ENCODE measurements at places on chromosomes 16 and 17.

- peak; percentile 83 for DNase-seq
These were observed 13.2 kb upstream of the AURKB start for GRCh38 chr17:8223356-8224126.

- no peak for DNase-seq
These were observed 96.6 kb downstream of the HIC1 start for GRCh38 chr17:2151358-2152033.

- no peak for DNase-seq
These were observed 11.0 kb upstream of the EEF2KMT start for GRCh38 chr16:5108505-5109158.

GRCh38 chr17:42882166-42882565, 18.4 kb upstream of the G6PC1 start:
- no peak for DNase-seq

DNA sequence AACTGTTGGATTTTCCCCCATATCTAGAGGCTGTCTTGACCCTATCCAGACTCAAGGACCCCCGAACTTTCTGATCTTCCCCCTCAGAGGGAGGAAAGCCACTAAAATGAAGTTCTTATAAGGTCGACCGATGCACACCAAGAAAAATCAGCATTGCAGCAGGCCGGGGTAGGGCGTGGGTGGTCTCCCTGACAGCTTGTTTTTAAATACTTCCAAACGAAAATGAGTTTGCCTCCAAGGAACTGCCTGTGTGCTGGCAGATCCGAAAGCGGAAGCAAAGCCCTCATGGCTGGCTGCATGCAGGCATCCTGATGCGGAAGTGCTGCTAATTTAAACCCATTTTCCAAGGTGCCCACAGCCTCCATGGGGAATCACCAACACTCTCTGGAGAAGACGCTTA, 374.3 kb upstream of the XYLT1 start:
- no peak for DNase-seq

DNA sequence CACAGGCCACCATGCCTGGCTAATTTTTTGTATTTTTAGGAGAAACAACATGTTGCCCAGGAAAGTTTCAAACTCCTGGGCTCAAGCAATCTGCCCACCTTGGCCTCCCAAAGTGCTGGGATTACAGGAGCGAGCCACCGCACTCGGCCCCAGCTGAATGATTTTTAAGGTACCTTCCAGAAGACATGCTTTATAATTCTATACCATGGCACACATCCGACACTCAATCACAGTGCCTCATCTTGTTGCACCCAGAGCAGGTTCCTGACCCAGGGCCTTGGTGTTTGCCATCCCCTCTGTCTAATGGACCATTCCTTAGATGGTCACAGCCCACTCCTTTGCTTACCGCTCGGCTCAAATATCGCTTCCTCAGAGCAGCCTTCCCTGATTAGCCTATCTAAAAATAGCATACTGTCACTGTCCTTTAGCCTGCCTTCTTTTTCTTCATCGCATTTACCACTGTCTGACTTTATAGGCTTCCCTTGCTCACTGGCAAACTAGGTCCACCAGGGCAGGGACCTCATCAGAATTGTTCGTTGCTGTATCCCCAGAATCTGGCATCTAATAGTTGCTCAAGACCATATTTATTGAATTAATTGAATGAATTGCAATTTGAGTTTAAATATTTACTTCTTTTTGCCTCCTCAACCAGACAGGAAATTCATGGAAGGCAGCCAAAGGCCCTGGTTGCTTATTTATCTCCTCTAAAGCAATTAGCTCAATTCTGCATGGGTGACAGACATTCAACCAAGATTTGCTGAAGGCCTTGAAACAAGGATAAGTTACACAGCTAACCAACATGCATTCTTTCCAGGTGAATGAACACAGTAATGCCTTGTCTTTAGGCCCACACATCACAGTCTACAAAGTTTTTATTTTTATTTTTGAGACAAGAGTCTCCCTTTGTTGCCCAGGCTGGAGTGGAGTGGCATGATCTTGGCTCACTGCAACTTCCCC, 6.3 kb upstream of the TENT4B start:
- DNase-seq: no peak

DNA sequence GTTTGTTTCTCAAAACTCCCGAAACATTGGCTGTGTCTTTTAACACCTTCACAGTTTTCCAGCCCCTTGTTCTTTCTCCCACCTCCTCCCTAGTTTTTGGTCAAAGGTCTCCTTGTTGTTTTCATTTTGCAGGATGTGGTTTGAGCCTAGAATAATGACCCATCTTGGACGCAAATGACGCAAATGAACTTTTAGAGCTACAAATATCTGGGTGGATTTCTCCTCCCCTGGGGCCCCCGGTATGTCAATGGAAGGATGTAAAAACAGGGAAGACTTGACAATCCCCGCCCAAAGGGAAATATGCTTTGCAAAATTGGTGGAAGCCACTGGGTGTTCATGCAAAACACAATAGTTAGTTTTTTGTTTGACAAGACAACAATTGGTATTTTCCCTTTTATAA, 236.0 kb upstream of the IRX3 start:
- DNase-seq: no peak

GRCh38 chr17:8118769-8119580, 661 bp upstream of the ALOXE3 start:
- peak; percentile 90 for DNase-seq

GRCh38 chr17:50902372-50903353, 36.5 kb upstream of the TOB1 start:
- no peak for DNase-seq

Data from hematopoietic multipotent progenitor cell treated with erythropoietin and hydrocortisone succinate and interleukin-3 and kit ligand, for 8 days (in vitro differentiated cells).